Glomerular endothelial cell (primary cell): ENCODE measurements at places on chromosomes 11 and 22.

DNA sequence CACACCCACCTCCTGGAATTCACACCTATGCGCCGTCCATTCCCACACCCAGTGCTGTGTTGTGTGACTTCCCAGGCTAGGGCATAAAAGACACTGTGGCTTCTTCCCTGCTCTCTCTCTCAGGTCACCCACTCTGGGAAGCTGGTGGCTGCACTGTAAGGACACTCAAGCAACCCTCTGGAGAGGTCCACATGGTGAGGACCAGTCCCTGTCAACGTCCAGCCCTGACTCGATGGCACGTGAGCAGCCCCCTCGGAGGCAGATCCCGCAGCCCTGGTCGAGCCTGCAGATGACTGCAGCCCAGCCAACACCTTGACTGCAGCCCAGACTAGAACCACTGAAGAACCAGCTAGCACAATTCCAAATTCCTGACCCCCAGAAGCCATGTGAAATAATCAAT lies 16.2 kb downstream of the CBX7 start:
- DNase-seq: no peak

- peak; percentile 22 for DNase-seq
Measured at GRCh38 chr11:117807482-117808327, 10.7 kb upstream of the DSCAML1 start.

DNA sequence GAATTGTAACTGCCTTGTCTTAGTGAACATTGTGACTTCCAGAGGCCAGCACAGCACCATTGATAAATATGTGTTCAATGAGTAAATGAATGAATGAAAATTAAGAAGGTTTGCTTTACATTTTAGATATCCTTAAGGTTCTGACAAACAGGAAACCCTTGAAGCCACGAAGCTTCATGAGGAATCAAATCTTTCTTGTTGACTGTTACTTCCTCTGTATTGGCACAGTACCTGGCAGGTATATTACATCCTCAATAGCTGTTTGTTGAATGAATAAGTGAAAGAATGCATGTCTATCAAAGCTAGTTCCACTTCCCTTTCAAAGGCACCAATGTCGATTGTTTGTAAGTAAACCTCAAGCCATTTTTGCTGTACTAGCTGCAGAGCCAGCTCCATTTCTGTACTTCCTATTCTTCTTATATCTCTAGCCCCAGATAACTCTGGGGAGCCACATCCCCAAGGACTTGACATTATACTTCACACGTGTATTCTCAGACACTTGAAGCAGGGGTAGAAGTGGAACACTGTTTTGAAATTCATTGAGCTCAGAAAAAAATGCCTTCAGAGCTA lies 140.3 kb upstream of the RAG2 start:
- no peak for DNase-seq

DNA sequence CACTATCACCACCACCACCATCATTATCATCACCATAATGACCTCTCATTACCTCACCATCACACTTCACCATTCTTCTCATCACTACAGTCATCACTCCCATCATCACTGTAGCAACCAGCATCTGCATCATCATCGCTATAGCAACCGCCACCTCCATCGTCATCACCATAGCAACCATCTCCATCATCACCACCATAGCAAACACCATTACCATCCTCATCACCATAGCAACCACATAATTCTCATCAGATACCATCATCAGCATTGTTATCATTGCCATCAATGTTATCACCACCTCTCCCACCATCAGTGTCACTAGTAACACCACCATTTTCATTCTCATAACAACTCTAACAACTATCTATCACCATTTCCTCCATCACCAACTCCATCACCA lies 23.1 kb upstream of the CD82 start:
- no peak for DNase-seq

GRCh38 chr11:65047581-65048422 lies 6.8 kb downstream of the SAC3D1 start:
- no peak for DNase-seq
